ENCODE measurements at places on chromosomes 4 and X.

GRCh38 chrX:53440621-53441517, 6.7 kb upstream of the HSD17B10 start:
- no peak for DNase-seq

DNA sequence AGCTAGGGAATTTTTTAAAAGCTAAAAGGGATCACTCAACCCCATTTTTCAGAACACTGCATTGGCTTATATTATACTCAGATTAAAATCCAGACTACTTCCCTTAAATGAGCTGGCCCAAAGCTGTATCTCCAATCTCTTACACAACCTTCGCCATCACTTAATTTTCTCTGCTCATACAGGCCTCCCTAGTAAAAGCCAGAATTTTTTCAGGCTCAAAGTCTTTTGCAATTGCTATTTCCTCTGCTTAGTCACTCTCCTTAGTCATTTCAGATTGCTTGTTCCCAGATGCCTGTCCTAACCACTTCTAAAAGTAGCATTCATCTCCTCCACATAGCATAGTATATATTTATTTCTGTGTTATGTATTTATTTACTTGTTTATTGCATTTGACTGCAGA, 1587.9 kb upstream of the ADGRL3 start:
- no peak for DNase-seq

GRCh38 chr4:7593646-7594412, 159.1 kb upstream of the PSAPL1 start:
- no peak for DNase-seq

- no peak for DNase-seq
These were observed 47.3 kb upstream of the RAB9B start for GRCh38 chrX:103879339-103879738.

DNA sequence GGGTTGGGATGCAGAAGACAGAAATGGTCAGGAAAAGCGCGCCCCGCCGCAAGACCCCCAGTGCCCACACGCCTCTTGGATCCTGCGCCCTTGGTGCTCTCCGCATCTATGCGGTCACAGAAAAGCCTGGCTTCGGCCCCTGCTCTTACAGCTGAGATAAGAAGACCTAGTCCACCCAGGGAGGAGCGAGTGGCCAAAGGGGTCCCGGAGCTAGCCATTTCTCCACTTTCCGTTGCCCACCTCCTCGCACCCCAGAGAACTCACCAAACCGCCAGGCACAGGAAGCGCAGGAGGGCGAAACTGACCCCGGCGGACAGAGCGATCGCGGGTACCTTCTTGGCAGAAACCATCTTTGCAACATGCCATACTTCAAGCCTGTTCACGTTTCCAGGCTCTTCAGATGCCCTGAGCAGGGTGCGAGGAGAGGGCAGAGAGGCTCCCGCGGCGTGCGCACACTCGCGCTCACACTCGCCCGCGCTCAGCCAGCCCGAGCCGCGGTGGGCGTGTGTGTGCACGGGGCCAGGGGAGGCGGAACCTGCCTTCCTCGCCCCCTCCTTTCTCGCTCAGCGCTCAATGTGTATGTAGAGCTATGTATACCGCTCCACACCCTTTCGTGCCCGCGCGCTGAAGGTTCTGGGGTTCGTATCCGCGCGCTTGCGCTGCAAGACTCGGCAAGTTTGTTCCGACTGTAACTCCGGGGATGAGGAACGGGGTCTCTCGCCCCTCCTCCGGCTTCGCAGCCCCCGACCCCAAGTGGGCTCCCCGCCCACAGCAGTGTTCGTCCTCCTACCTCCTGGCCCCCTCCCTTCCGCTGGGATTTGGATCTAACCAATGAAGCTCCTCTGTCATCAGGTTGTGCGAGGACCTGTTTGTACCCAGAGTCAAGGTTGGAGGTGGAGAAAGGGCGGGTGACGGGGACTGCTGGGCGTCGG, at the start of gene GABRA4:
TSS of gene GABRA4 (minus strand) at position 507 of the 932 bp plus-strand sequence. CDS start at position 350, 157 bp downstream.
- DNase-seq, result no peak

DNA sequence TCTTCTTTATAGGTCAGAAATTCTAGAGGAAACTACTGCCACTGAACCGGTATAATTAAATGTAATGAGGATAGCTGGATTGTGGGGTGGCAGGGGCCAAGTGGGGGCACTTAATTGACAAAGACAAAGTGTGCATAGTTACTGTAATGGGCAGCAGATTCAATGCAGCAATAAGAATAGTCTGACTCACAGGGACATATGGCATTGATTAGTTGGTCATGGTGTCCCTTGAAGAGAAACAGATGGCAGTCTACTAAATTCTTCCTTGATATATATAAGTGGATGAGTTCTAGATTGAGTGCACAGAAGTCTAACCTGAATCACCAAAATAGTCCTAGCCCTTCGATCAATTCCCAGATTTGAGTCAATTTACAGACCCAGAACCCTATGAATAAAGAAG, 31.6 kb downstream of the ETDC start:
- no peak for DNase-seq

DNA sequence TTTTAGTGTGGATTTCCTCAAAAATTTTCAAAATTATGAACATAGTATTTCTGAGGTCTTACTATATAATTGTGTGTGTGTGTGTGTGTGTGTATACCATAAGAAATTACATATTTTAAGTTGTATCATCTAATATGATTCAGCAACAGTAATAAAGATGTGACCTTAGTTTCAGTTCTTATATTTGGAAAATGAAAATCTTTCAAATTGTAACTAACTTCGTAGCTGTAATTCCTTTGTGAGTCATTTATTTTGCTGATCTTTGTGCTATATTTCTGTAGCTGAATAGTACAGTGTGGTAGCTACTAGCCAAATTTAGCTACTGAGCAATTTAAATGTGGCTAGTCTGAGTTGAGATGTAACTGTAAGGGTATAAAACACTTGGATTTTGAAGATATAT, 116.4 kb downstream of the RAP1GDS1 start:
- DNase-seq, result no peak

DNA sequence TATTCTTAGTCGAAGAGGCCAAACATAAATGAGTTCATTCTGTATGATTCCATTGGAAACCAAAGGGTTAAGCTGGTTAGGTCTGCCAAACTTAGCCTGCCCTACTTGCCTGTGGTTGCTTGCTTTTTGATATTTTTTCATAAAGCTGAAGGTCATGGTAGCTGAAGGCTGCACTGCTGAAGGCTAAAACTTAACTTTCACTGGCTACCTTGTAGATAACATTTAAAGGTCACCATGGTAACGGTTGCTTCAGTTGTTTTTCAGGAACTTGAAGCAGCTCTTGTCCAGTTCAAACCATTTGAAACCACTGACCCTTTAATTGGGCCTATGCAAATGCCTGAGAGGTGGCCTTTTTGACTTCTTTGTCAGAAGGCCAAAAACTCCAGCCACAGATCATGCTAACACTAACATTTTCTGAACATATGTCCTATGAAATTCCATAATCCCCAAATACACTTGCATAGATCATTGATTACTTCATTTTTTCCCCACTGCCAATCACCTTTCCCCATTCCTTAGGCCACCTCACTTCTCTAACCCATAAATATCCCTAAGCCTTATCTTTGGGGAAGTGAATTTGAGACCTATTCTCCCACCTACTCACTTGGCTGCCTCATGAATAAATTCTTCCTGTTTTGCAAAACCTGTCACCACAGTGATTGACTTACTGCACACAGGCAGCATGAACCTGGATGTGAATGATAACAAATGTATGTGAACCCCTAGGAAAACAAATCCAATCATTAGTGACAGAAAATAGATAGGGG, 10.7 kb upstream of the SMIM10L2A start:
- DNase-seq, result no peak

GRCh38 chr4:89913623-89914022, 19.0 kb downstream of the MMRN1 start:
- no peak for DNase-seq

DNA sequence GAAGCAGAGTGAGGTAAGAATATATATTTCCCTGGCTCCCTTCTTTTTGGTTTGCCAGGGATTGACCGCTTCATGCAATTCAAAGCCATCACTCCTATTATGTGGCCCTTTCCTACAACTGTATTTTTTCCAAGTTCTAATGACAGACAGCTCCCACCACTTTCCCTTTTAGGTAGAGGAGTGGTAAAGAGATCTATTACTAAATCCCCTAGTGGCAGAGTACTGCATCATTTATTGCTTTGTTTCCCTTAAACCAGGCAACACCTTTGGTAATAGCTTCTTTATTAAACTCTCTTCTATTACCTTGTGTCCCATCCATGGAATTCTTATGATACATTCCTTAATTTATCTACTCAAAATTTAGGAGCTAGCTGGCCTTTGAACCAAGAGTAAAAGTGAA, 90.7 kb downstream of the CNOT6L start:
- DNase-seq, result no peak

- no peak for DNase-seq
These were observed 85.9 kb downstream of the ARSJ start for GRCh38 chr4:113893546-113893945.

DNA sequence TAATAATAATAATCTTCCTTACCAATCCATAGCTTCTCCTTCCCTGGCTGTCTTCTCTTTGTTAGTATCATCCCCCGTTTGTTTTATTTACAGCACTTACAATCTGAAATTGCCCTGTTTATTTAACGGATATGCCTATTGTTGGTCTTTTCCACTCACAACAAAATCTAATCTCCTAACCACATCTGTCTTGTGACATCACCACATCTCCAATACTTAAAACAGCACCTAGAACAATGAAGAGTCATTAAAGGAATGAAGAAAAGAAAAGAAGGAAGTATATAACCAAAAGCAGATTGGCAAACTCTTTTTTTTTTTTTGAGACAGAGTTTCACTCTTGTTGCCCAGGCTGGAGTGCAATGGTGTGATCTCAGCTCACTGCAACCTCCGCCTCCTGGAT, 38.7 kb upstream of the JADE1 start:
- no peak for DNase-seq

DNA sequence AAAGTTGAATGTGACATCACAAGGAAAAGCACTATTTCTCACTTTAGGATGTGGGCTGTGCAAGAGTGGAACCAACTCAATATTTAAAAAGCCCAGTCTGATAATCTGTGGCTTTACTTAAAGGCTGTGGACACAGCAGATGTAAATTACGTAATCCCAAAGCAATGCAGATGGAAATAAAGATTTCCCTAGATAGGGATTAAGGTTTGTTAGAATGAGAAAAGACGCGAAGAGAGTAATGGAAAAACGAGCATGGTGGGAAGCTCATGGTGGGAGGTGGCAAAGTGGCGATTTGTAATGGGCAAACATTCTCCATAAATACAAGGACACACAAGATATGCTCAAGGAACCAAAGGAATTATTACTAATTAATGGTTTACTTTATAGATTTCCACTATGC, 985.5 kb downstream of the FSTL5 start:
- DNase-seq, result no peak

DNA sequence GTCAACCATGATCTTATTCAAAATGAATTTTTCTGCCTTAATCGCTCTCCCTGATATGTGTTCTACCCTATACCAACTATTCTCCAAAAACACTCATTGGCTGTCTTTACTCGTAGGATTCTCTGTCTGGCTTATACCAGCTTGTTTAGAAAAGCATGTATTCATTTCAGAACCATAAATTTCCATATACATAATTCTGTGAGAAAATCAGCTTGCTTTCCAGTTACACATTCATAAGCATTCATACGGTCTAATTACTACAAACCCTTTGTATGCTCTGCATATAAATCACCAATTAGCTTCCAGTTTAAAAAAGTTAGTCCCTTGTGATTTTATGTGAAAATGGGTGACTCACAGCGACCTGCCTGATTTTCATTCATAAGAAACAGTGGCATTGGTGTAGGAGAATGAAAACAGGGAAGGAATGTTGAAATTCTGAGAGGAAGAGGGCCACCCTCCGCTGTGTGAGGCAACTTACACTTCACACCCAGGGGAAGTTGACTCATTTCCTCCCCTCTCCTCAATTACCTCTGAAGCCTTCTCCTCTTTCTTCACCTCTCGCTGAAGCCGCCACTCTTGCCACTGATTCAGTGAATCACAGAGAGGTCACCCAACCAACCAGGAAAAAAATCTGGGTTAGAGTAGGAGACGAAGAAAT, 63.3 kb downstream of the MEPE start:
- DNase-seq, result no peak

GRCh38 chr4:7647600-7648543, 213.1 kb upstream of the PSAPL1 start:
- no peak for DNase-seq

DNA sequence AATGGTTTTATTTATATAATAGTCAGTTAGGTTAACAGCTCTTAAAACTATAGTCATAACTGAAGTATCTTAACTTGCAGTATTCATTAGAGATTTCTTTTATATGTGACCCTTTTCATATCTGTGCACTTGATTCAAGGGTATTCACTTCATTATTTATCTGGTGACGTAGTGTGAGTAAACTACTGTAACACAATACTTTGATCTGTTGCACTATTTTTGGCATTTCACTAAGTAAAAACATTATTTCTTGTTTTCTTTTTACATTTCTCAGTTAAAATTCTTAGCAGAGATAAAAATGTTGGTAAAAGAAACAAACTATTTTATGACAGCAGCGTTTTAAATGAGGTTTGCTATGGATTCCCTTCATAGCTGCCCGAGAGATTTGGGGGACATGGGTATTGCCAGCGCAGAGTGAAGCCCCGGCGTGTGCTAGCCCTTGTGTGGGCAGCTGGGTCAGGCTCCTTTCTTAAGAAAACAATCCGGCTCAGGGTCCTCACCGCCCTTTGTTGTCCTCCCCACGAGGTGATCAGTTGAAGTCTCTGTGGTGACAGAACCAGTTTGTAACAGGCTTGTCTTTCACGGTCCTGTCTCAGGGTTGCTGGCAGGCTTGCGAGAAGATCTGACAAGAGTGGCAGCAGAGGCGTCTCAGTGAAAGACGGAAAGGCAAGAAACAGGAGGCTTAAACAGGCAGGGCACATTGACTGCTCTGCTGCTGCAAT, 293.4 kb downstream of the BMPR1B start:
- no peak for DNase-seq

GRCh38 chrX:130805903-130806302, 97.1 kb downstream of the ENOX2 start:
- DNase-seq, result no peak

DNA sequence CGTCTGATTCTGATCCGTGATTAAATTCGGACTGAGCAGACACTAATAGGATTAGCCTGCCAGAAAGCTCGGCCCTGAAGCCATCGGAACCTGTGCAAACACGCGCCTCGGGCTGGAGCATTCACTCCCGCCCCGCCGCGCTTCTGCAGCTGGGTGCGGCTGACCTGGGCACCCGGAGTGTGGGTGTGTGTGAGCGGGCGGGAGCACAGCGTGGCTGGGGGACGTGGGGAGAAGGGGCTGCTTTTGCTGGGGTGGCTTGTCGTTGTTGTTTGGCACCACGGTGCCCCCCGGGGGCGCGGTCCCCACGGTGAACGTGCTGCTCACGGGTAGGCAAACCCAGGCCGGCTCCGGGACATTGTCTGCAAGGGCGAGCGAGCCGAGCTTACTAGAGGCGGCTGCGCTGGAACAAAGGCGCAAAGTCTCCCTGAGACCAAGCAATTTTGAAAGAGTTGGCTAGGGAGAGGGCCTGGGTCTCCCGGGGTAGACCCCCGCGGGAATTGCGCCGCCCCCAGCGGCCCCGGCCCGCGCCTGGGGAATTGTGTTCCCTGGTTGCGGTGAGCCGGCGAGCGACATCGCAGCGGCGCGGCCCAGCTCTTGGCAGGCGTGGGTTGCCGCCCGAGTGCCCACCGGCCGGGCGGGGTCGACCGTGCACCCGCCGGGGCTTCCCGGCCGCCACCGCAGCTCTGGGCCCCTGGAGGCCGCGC, 1.4 kb downstream of the MAMLD1 start:
- no peak for DNase-seq

- no peak for DNase-seq
These were observed 132.8 kb upstream of the S100G start for GRCh38 chrX:16517039-16517605.

- DNase-seq, result no peak
These were observed 214.0 kb upstream of the SLIT2 start for GRCh38 chr4:20037745-20038144.

GRCh38 chr4:177740563-177740962, 298.3 kb upstream of the AGA start:
- no peak for DNase-seq

GRCh38 chr4:61293707-61294400, 93.7 kb downstream of the ADGRL3 start:
- DNase-seq, result peak; percentile 7

Measured in NCI-H2107 (cell line).